NCI-H1930 (cell line): ENCODE measurements at places on chromosomes 2 and 18.

DNA sequence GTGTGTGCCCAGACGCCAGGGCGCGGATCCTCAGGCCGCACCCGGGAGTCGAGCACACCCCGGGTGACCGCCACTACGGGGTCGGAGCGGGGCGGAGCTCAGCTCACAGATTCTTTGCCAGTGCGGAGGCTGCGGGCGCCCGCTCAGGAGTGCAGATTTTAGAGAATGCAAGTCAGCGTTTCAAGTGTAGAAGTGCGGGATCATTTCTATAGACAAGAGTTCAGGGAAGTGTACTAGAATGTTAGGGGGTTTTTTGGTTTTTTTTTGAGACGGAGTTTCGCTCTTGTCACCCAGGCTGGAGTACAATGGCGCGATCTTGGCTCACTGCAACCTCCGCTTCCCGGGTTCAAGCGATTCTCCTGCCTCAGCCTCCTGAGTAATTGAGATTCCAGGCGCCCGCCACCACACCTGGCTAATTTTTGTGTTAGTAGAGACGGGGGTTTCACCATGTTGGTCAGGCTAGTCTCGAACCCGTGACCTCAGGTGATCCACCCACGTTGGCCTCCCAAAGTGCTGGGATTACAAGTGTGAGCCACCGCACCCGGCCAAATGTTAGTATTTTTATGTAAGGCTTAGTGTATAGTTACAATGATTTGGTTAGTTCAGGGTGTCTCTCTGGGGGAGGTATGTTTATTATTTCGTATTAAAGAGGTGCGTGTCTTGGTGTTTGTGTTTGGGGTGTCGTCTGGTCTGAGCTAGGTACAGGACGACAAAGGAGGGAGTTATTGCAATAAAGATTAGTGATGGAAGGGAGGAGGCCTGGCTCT, 619 bp upstream of the FAM168B start:
- DNase-seq, result no peak

DNA sequence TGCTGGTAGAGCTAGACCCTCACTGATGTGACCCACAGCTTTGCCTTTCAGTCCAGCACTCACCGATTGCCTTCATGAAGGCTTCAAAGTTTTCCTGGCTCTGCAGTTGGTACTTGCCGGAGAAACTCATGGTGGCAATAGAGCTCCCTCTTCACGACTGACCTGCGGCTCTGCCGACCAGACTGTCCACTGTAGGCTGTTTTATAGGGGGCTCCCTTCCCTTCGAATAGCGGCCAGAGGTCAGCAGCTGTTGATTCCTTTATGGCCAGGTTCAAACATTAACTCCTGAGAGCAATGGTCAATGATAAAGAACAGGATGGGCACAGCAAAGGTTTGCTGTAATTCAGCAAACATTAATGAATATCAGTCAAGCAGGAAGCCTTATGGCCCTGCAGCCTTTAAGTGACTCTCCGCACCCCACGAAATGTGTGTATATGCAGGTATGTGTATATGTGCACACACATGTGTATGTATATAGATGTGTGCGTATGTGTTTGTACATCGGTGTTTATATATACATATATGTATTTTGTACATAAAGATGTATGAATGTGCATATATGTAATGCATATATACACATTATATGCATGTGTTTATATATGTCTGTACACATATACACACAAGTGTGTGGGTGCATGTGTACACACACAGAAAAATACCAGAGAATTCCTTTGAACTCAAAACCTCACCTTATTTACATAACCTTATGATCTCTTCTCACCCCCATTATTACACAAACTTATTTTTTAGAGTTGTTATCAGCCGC, at the start of gene FABP1:
FABP1 (minus strand) TSS at position 175 of the 766 bp plus-strand sequence; CDS start at position 130, 45 bp downstream.
- DNase-seq, result no peak

- no peak for DNase-seq
Observed at GRCh38 chr2:17814601-17815000, 1.7 kb upstream of the MSGN1 start.

DNA sequence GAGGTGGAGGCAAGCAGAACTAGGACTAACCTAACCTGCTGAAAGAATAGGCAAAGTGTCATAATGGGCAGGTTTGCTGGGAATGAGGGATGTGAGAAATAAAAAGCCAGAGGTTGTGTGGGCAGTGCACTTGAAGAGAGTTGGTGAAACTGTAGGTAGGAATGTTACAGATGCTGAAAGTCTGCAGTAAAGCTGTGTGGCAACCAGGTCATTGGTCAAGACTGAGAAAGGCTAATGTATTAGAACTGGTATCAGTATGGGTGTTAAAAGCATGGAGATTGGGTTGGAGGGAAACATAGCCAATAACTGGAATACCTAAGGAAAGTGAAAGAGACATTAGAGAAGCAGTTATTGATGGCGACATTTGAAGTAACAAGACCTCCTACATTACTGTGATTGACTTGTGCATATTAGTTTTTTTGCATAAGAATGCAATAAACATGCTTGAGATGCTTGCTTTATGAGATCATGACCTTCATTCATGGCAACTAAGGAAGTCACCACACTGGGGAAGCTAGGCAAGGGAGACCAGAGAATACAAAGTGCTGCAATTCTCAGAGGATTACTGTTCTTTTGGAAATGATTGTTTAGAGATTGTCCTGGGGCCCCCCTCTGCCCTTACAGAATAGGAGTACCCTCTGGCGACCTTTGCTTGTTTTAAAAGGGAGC, 11.8 kb downstream of the GULP1 start:
- DNase-seq, result no peak

DNA sequence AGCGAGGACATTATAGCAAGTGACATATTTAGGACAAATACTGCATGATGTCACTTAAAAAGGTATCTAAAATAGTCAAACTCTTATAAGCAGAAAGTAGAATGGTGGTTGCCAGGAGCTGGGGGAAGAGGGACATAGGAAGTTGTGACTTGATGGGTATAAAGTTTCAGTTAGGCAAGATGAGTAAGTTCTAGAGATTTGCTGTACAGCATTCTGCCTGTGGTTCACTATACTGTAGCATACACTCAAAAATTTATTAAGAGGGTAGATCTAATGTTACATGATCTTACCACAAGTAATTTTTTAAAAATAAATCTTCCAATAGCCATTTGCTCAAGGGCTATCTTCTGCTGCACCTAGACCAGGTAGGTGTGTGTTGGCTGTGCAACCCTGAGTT, 78.1 kb upstream of the NPAS2 start:
- no peak for DNase-seq

DNA sequence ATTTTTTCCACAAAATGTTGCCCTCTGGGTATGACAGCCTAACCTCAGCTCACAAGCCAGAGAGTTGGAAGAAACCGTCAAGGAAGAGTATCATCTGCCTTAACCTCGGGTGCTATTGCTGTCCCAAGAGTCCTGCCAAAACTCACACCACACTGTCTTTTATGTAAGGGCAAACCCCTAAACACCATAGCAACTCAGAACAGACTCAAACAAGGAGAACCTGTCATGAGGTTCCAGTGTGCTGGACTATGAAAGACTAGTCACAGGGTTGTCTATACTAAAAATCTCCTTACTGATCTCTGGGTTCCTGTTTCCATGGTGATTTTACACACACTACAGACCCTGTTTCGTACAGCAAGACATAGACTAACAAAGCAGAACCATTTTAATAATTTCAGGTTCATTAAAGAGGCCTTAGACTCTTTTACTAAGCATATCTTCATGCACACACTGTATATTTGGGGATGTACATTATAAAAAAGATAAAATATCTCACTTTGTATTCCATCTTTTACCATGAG, 159.8 kb downstream of the PKP4 start:
- DNase-seq, result no peak

DNA sequence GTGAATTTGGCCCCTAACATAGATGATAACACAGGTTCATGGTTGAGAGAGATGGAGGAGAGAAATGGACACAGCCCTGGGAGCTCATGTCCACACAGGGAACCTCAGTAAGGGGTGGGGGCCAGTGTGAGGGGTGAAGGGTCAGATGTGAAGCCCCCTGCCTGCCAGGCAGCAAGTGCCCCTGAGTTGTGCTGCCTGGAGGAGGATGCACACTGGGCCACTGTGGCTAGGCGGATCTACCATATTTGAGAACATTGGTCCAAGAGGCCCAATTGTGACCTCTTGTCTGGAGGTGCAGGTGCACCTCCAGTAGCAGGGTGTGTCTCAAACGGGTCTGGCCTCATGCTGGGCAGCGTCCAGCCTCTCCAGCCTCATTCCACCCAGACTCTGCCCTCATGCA, 99.6 kb upstream of the SNTG2 start:
- DNase-seq, result no peak

GRCh38 chr2:36781907-36782720, 85.6 kb downstream of the VIT start:
- no peak for DNase-seq

- no peak for DNase-seq
Observed at GRCh38 chr2:157404363-157404762, 39.5 kb downstream of the CYTIP start.

DNA sequence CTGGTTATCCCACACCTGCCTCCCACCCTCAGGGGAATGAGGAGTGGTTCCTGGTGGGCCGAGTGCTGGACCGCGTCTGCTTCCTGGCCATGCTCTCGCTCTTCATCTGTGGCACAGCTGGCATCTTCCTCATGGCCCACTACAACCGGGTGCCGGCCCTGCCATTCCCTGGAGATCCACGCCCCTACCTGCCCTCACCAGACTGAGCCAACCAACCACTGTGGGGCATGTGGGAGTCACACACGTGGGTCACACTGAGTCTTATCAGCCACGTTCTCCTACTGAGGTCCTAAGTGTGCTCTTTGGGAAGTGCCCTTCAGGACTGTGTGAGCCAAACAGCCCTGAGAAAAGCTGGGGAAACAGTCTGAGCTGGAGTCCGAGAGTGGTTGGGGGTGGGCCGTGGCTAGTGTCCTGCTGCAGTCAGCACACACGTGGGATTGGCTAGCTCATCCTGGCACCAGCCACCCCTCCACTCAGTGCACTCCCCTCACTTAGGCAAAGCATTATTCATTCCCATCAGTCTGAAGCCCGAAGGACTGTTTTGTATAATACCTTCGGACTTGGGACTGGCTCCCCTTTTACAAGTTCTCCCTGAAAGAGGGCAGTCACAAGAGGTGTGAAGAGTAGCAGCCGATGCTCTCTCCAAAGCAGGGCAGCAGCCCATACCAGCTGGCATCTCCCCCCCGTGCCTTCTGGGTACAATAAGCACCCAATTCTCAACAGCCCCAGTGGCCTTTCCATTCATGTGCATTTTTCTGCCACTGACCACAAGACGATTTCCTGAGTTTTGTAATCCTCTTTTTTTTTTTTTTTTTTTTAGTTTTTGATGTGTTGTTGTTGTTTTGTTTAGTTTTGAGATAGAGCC, 4.6 kb downstream of the TIGD1 start:
- no peak for DNase-seq

DNA sequence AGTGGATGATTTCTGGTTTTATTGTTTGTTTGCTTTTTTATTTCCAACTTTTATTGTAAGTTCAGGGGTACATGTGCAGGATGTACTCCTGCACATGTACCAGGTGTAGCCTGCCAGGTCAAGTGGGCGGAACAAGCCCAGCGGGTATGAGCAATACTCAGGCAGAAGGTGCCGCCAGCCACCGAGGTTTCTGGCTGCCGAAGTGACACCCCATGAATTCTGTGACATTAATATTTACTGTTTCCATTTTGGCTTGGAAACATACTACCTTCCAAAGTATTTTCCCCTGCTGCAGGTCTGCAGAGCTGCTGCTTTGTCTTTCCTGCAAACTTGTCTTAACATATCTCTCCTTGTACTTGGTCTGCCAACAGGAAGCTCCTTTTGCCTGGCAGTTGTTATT, 78.5 kb downstream of the PTPN4 start:
- no peak for DNase-seq

DNA sequence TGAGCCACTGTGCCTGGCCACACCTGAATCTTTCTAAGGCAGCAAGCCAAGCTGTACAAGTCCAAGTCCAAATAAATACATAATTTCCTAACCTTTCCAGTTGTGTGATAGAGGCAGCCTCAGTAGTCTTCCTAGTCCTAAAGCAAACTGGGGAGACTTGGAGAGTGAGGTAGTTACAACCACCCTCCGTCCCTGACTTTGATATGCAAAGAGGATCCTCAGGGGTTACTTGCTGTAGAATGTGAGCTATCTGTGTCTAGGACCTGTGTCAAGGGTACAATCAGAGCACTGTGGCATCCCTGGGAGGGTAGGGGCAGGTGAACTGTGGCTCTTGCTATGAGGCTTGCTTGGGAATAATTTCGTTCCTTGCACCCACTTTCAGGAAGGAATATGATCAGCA, 28.3 kb upstream of the KCNG3 start:
- no peak for DNase-seq

DNA sequence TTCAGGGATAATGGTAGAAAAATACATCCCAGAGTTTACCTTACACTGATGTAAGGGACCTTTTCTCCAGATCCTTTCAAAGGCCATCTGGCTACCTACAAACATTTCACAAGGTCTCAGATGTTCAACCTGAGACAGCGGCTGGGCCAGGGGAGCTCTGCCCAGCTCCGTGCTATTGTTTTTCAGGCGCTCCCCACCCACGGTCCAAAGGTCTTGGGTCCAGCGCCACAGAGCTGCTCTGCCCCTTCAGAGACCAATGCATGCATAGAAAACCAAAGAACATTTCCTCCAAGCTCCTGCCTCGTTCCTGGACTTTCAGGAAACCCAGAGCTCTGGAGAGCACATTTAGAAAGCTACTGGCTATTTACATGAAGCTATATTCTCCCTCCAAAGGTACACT, 40.3 kb downstream of the COPS8 start:
- no peak for DNase-seq

GRCh38 chr2:126399001-126399400, 257.0 kb upstream of the GYPC start:
- DNase-seq, result no peak

DNA sequence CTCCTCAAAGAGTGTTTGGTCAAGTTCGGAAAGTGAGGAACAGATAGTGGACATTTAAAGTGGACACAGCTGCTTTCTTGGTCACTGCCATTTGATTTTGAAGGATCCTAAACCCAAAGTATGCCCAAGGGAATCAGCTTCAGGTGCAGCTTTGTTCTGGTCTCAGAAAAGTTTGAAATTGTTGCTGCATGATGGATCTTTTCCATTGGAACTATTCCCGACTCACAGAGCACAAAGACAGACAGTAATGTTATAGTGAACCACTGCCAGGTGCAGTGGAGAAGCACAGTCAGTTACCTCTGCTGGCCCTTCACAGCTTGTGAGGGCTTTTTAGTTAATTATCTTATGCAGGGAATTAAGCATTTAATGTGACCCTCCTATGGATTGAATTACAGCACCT, 301.7 kb downstream of the PHLPP1 start:
- no peak for DNase-seq
